Activated CD4-positive, alpha-beta T cell treated with anti-CD3 and anti-CD28 coated beads, Interleukin-2, amount 10 ng/mL, durations not matched to agents 7 days and 5 days (primary cell): ENCODE measurements at places on chromosomes 1 and 21.

GRCh38 chr1:230159580-230159979, 92.5 kb downstream of the GALNT2 start:
- no peak for DNase-seq

DNA sequence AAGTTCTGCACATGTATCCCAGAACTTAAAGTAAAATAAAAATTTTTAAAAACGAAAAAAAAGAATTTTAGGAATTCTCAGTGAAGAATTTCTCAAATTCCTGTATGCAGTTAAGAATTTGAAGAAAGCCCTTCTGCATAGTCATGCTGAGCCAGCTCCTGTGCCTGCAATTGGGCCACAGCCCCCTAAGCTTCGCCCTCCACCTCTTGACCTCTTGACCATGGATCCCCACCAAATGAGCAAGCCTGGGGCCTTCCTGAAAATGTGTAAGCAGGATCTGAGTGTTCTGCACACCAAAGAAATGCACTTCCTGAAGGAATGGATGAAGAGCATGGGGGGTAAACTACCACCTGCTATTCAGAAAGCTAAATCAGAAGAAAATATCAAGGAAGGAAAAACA, 52.0 kb downstream of the NBPF6 start:
- no peak for DNase-seq

- DNase-seq = peak; percentile 72
Measured at GRCh38 chr1:202159534-202160371, 649 bp downstream of the PTPN7 start.

DNA sequence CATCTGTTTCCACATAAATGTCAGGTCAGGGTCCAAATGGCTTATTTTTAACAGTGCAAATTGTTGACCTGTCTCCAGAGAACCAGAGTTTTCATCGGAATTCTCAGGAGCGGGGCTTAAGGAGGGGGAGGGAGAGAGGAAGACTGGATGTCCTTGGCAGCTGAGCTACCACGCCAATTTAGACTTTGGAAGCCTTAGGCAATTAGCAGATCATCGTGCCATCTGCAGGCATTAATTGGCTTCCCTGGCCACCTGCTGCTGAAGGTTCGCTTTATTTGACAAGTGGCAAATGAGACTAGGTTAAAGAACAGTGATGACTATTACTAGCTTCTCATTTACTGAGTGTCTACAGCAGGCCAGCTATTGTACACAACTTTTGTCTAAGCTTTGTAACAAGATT, 43.7 kb downstream of the HLX start:
- no peak for DNase-seq

DNA sequence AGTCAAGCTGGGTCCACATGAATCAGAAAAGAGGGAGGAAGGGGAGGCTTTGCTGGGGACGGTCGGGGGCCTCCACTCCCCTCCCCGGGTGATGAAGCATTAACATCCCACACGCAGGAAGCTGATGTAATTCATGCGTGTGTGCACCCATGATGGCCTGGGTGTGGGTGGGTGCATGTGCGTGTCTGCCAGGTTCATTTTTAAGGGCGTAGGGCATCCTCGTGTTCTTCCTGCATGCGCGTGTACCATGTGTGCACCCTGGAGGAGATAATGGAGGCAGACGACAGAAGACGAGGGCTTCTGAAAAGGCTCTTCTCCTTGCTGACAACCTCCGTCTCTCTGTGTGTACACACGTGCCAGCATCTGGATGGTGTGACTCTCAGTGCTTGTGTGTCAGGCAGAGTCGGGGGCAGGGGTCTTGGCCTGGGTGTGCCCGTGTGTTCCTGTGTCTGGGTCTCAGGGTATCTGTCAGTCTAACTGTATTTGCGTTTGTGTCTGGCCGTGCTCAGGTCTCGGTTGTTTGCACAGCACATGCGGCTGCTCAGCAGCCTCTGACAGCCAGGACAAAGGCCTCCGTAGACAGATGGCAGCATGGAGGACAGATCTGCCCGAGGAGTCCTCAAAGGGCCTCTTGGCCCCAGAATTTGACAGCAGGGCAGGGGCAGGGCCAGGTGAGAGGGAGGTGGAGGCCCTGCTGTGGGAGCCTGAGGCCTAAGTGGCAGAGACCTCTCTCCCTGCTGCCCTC, 2.4 kb downstream of the RAP1GAP start:
- DNase-seq = no peak
